Stimulated activated CD8-positive, alpha-beta memory T cell treated with anti-CD3 and anti-CD28 coated beads, Interleukin-4, amount 100 ng/mL, for 4 hours (primary cell): ENCODE measurements at places on chromosomes 11 and 22.

DNA sequence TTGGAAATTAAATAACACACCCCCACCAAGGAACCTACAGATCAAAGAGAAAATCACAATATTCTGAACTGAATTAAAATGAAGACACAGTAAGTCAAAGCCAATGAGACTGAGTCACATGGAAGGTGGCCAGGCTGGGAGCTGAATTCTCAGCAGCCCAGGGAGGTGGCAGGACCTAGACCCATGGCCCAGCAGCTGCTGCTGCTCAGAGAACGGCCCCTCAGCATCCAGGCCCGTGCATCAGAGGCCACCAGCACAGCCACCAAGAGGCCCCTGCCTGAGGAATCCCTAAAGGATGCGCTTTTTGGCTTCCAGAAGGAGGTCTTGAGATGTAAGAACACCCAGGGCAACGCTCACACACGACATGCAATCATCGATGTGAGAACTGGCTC, 35.0 kb downstream of the TBX1 start:
- DNase-seq, result no peak

DNA sequence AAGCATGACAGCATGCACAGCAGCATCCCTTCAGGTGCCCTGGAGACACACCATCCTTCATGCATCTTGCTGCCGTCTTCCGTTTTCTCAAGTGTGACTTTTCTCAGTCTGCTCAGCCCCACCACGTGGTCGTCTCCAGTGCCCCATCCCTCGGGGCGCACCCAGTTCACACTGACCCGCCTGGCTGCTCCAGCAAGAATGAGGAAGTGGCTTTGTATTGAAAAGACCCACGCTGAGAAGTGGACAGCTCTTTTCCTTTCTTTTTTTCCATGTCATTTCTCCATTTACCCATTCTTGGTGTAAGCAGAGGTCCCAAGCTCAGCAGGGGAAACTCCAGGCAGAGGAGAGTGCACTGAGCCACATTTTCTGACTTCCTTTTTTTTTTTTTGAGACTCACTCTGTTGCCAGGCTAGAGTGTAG, 14.5 kb downstream of the SERPINH1 start:
- DNase-seq, result no peak

DNA sequence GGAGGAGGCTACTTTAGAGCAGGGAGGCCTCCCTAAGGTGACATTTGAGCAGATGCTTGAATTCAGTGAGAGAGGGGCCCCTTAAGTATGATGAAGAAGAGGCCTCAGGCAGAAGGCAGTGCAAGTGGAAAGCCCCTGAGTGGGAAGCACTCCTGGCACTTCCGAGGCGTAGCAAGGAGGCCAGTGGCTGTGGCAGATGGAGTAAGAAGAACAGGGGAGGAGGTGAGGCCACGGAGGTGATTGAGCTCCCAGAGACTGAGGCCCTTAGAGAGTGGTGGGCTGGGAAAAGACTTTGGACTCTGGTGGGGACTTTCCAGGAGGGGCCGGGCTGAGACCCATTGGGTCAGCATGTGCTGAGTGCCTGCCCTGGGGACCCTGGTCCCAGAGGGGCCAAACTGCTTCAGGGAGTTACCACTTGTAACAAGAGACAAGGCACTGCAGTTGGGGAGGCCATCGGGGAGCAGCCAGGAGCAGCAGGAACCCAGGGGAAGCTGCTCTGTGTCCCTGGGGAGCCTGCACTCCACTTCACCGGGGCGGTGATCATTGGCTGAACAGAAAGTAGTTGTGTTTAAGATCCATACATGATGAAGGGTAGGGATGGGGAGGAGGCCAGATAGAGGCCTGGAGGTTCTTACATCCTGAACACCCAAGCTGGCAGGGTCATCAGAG, 2.5 kb upstream of the CENPM start:
- no peak for DNase-seq

GRCh38 chr22:37109242-37109917, at the start of gene TMPRSS6:
Gene TMPRSS6 (minus strand): TSS chr22:37109713. CDS start chr22:37103417, 6,296 bp downstream.
- DNase-seq, result no peak

- DNase-seq, result no peak
Observed at GRCh38 chr11:33692013-33692504, 8.6 kb downstream of the C11orf91 start.

GRCh38 chr22:40498420-40499208, 128.2 kb downstream of the SGSM3 start:
- no peak for DNase-seq

- no peak for DNase-seq
Observed at GRCh38 chr11:92707665-92708064, 261.8 kb upstream of the MTNR1B start.

DNA sequence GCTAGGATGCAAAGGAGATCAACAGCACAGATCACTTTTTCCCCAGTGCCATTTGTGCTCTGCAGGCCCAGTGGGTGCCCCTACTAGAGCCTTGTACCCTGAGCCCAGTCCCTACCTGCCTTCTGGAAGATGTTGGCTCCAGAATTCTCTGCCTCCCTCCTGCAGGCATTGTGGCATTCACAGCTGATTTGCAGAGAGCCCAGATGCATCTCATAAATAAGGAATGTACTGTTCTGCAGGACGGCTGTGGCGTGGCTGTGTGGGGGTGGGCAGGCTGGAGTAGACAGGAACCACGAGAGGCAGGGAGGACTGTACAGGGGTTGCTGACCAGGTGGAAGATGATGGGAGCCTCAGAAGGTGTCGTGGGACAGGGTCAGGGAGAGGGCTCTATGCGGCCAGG, 11.2 kb upstream of the MIAT start:
- DNase-seq, result no peak
